Fibroblast of skin of scalp (primary cell): ENCODE measurements at places on chromosomes 4 and X.

GRCh38 chr4:125198916-125199315 is 115.8 kb upstream of the FAT4 start:
- DNase-seq = peak; percentile 32

DNA sequence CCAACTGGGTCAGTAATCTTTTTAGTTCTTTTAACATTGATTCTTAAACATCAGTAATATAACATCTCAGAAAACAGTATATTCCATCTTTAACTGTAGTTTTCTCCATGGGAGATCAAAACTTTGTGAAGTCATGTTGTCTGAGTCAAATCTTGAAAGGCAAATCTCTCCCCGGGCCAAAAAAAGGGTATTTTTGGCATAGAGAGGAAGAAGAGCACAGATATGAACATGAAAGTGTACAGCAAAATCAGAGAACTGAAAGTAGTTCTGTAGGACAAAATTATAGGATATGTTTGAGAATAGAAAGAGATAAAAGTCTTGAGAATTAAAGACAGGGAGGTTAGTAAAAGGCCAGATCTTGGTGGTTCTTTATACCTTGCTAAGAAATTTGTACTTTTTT is 176.4 kb upstream of the GYPA start:
- no peak for DNase-seq

GRCh38 chr4:20181926-20182325 is 69.8 kb upstream of the SLIT2 start:
- DNase-seq = peak; percentile 42

- no peak for DNase-seq
Observed at GRCh38 chrX:21225643-21226042, 148.6 kb upstream of the CNKSR2 start.

GRCh38 chr4:186792728-186793366 is 69.2 kb upstream of the FAT1 start:
- no peak for DNase-seq

DNA sequence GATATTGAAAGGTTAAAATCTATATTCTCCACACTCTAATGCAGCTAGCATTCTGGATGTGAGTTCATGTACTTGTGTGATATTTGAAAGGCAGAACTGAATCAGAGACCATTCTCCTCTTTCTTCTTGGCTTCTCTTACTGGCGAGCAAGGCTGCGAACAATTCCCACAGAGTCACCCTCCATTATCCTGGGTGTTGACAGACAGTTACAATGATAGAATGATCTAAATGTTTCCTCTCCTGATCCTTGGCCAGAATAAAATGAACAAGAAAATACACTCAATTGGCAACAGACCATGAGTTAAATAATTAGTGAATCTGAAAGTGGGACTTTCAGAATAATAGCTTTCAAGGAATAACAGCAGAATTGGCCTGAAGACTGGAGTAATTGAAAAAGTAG is 342.8 kb downstream of the RAPGEF2 start:
- no peak for DNase-seq

GRCh38 chr4:100898844-100899243 is 381.0 kb upstream of the EMCN start:
- no peak for DNase-seq

DNA sequence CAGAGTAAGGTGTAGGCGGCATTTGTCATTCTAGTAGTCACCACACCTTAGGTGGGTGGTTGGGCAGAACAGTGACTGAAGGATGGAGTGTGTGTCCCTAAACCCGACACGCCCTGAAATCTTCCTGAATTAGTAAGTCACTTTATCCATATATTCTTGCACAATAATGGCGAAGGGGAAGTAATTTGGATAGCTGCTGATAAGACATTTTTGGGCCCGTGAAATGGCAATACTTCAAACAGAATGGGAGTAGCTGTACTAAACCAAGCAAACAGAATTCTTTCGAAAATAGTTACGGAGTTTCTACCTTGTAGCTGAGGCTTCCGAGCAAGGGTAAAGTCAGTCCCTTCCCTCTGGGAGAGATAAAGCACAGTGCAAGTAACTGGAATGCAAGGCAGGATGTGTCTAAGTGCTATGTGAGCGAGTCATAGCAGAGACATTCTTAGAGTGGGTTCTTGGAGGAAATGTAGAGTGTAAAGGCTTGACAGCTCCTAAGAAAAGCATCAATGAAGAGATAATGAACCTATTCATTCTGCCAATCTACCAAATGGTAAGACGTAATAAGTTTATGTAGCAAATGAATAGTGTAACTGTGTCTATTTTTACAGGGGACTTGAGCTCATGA is 72.8 kb downstream of the CLCN5 start:
- DNase-seq = peak; percentile 75

DNA sequence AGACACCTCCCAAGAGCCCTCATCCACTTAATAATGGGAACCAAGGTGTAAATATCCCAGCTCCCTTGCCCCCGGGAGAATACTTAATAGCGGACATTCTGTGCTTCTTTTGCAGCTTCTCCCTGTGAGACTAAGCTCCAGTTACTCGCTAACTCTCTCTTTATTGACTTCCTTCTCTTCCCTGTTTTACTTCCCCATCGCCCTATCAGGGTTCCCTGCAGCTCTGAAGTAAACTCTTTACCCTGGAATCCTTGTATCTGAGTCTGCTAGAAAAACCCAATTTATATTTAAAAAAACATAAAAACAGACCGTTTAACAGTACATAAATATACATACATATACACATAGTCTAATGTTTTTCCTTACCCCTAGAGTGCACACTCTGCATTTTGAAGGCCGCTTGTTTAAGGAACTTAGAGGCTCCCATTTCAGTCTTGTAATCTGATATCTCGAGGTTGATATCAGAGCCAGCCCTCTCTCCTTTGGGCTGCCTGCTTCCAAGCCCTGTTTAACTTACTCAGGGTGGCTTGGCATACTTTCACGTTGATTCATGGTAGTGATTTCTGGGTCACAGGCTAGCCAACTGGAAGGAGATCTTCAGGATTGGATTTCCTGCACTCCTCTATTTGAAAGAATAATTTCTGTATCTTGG is 177.4 kb upstream of the SCML1 start:
- DNase-seq = peak; percentile 88

DNA sequence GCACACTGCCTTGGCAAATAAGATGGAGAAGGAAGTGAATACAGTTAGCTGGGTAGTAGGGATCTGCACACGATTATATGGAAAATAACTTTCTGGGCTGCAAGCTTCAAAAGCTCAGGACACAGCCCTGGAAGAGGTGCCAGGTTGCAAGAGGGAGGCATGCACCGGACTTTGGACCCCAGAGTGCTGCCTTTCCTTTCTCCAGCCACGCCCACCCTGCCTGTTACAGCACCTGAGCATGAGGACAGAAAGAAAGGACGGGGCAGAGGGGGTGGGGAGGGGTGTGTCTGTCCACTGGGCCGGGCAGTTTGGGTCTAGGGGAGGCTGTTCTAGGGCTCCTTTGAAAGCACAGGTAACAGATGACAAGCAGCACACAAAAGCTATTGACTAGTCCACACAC is 152.8 kb downstream of the ENPP6 start:
- DNase-seq = no peak

DNA sequence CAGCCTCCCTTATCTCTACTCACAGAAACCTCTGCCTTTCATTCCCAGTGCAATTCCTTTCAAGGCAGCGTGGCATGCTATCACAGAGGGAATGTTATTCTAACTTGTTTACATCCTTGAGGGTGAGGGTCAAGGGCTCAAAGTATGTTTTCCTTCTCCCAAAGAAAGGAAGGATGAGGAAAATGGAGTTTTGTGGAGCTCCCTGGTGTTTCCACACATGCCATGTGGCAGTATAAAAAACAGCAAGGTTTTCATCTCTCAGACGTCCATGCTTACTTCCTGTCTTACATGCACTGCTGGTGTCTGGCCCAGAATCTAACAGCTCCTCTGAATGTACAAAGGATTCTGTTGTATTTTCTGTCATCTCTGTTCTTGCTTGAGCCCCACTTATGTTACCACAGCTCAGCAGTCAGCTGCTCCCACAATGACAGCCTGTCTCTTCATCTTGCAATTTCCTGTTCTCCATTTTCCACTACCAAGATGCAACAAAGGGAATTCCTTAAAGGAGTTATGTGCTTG is 128.0 kb downstream of the SNCA start:
- DNase-seq = peak; percentile 13

DNA sequence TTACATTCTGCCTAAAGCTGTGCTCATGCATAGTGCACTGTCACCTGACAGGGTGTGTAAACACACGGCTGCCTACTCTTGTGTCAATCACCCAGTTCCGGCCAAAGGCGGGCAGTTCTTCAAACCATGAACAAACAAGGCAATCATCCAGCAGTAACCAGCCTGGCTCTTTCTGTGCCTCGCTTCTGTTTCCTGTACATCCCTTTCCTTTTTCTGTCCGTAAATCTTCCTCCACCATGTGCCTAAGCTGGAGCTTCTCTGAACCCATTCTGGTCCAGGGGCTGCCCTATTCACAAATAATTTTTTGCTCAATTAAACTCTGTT is 60.8 kb upstream of the CBR4 start:
- DNase-seq = no peak

GRCh38 chr4:17763931-17764330 is 17.5 kb downstream of the FAM184B start:
- no peak for DNase-seq

GRCh38 chr4:109945056-109945455 is 32.4 kb downstream of the EGF start:
- no peak for DNase-seq

- DNase-seq = no peak
Observed at GRCh38 chrX:30183554-30183953, 31.8 kb upstream of the MAGEB2 start.

DNA sequence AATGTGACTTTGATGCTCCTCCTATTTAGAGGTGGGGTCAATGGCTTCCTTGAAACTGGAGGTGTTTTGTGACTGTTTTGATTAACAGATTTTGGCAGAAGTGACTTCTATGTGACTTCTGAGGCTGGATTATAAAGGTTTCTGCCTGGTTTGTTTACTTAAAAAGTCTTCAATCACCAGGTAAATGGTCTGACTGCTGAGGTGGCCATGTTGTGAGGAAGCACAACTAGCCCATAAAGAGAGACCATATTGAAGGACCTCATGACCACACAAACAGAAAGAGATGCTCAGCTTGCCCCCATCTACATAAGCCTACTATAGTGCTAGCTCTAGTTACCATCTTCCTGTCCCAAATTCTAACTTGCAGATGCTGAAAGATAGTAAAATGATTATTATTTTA is 14.3 kb upstream of the LSM6 start:
- no peak for DNase-seq

DNA sequence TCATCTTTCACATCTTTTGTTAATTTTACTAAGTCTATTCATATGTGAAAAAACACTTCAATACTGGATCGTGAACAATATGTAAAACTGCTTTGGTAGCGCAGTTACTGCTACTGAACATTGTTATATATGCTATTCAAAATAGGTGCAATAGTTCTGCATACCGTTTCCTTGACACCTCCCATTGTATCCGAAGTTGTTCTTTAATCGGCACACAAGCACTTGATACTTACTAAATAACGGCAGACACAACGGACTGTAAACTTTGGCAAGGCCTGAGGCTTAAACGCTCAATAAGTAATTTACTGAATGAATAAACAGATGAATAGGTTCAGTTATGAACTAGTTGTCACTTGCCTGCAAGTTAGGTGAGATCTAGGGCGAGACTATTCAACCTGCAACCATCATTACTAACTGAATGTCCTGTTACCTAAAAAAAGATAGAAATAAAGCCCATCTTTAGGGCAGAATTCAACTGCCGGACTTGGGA is 620 bp downstream of the ANAPC10 start:
- DNase-seq = no peak

GRCh38 chr4:10437735-10438134 is 19.5 kb downstream of the ZNF518B start:
- no peak for DNase-seq

GRCh38 chr4:48570646-48571220 is 80.7 kb downstream of the ZAR1 start:
- peak; percentile 50 for DNase-seq

DNA sequence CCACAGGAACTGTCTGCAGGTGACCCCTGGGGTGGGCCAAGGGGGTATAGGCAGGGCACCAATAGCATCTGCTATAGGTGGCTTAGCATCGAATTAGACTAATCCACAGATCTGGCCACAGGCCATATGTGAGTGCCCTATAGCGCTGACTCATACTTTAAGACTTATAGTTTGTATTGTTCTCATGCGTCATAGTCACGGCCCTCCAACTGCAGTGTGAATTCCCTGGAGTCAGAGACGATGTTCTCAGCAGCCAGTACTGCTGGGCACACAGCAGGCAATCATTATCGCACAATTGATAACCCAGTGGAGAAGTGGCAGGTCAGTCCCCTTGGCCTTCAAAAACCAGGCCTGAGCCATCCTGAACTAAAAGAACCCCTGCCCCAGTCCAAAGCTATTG is 58.1 kb downstream of the ADGRG2 start:
- peak; percentile 62 for DNase-seq

DNA sequence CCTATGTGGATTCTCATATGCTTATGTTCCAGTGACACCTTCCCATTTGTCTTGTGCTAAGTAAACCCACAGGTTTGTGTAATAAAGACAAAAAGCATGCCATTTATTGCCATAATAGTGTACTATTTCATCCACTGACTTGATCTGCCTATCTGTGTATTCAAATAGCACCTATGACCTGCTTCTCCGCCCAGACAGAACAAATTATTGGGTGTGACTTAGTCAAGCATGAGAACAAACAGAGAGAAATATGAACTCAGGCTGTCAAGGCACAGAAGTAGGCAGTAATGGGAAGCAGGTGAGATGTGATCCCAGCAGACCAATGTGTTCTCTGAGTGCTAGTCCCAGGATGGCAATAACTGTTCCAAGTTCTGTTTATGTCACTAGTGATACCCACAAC is 25.4 kb downstream of the ELOVL6 start:
- no peak for DNase-seq

- no peak for DNase-seq
Observed at GRCh38 chr4:75126058-75126457, 193.1 kb downstream of the PARM1 start.

GRCh38 chr4:61160478-61160877 is 39.6 kb upstream of the ADGRL3 start:
- no peak for DNase-seq

- peak; percentile 90 for DNase-seq
Observed at GRCh38 chr4:75844151-75844662, 58.0 kb downstream of the PPEF2 start.

DNA sequence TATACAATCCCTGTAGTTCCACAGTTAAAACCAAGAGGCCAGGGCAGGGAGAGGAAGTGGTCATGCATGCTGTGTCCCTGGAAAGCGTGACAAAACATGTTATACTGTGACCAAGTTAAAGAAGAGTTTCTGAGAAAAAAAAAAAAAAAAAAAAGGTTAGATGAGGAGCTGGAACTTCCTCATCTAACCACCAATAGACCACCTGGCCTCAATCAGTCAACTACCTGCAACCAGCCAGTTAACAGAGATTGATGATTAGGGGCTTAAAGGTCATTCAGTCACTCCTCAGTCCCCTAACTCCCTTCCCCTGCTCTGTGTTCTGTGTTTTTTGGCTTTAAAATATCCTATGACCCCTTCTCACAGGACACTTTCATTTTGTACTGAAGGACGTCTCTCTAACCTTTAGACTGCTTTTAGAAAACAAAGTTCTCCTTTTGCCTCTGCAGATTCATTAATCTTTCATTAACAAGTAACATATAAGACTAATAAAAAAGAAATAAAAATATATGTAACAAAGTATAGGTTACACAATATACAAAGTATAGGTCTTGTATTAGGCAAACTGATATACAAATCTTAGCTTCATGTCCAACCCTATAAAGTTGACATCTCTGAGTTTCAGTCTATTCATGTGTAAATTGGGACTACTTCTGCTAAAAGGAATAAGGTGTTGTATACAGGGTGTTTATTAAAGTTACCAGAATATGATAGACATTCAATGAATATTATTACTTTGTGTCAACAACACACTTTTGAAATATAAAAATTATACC is 179.1 kb upstream of the NDST4 start:
- DNase-seq = no peak

- peak; percentile 65 for DNase-seq
Observed at GRCh38 chr4:125780164-125780563, 465.4 kb downstream of the FAT4 start.
